ENCODE measurements at places on chromosomes 1 and 21.

DNA sequence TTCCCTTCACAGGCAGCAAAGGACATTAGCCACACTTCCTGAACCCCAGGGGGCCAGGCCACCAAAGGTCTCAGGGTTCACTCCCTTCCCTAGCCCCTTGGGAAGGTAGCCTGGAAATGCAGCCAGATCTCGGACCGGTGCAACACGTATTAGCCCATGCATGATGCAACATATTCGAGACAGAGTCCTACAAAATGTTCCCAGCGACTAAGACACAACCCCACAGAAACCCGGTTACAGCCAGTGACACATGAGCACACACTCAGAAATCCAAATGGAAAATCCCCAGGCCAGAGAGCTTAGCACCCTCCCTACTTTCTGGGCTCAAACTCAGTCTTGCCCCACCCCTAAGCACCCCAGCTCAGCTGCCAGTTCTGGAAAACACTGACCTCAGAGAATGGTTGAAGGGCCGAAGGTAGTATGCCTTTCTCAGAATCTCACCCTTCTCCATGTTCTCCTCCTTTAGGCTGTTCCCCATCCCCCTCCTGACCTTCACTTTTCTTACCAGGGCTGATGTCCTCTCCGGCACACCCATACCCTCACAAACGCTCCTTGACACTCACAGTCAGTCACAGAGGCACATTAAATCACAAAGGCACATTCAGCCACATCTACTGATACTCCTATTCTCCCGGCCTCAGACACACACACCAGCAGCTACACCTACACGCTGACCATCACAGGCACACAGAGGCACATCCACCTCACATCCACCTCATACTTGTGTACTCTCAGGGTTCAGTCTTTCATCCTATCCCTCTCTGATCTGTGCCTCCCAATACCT is at the start of gene TSPAN1:
TSPAN1 (plus strand) TSS at position 640 of the 784 bp plus-strand sequence. CDS start 6,021 bp downstream, outside the sequence.
- H3K27me3 ChIP-seq = no peaks in the 10 kb centered on the region
- H3K27ac ChIP-seq = peak within 1 kb of the TSS; percentile 73
- H3K4me1 ChIP-seq = peaks cover 47% of the 10 kb centered on the region

- no peaks in the 10 kb centered on the region for H3K27me3 ChIP-seq
- H3K27ac ChIP-seq = no peak overlapping the region
- no peak for DNase-seq
- H3K36me3 ChIP-seq = no peaks in the 10 kb centered on the region
Measured at GRCh38 chr21:42261829-42262200, 42.9 kb downstream of the ABCG1 start.

DNA sequence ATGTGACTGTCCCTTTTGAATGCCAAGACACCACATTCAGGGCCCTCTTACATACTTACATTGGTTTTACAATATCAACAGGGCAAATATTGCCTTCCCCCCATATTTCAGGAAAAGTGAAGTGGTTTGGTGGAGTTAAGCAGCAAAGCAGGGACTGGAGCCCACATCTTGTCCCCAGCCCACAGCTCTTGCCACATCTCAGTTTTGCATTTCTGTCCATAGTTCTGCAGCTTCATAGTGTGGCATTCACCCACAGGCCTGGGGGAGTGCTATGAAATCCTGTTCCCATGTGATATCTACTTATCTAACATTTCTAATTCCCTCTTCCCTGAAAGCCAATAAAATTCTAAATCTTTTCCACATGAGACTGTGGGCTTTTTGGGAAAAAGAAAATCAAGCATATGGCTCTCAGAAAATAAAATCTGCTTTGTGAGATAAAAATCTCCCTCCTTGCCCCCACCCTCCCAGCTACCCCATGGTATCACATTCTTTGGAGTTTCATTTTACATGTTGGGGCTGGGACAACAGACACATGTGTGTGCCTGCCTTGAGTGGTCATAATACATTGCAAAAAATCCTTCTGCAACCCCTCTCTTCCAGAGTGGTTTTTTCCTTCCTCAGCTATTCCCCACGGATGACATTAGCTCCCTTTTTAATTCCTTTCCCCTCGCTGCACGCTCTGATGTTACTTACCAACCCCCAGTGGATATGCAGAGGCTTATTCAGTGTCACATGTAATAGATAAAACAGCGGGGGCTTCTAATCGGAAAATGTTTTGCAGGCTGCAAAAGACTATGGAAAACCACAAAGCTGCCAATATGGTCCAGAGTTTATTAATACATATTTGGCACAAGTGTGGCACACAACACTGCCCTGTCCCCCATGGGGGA is 20.5 kb upstream of the CD2 start:
- no peaks in the 10 kb centered on the region for H3K4me1 ChIP-seq
- no peak for DNase-seq
- no peaks in the 10 kb centered on the region for H3K36me3 ChIP-seq
- no peak overlapping the region for H3K4me3 ChIP-seq

DNA sequence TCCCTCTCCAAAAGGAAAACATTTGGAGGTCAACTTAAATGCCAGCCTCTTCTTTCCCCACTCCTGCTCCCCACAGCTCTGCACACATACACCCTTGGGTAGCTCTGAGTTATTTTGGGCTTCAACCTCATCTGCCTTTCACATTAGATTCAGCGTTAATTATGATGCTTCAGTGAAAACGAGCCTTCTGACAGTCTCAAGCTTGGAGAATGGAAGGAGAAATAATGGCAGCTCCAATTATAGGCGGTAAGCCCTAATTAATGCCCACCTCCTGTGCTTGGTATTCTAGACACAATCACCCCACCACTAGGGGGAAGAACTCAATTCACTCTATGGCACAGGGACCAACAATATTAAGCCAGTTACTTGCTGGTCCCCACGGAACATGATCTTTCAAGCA is 397.9 kb downstream of the BRINP2 start:
- no peaks in the 10 kb centered on the region for H3K36me3 ChIP-seq
- H3K4me1 ChIP-seq = peaks cover 2% of the 10 kb centered on the region
- H3K27ac ChIP-seq = no peak overlapping the region
- DNase-seq = no peak
- no peak overlapping the region for H3K4me3 ChIP-seq

- peak overlapping the region; percentile 95 for H3K4me3 ChIP-seq
- DNase-seq = no peak
- peak overlapping the region; percentile 98 for H3K27ac ChIP-seq
- peaks cover 61% of the 10 kb centered on the region for H3K4me1 ChIP-seq
- no peaks in the 10 kb centered on the region for H3K36me3 ChIP-seq
Measured at GRCh38 chr1:26696654-26697430, 1.0 kb downstream of the ARID1A start.

DNA sequence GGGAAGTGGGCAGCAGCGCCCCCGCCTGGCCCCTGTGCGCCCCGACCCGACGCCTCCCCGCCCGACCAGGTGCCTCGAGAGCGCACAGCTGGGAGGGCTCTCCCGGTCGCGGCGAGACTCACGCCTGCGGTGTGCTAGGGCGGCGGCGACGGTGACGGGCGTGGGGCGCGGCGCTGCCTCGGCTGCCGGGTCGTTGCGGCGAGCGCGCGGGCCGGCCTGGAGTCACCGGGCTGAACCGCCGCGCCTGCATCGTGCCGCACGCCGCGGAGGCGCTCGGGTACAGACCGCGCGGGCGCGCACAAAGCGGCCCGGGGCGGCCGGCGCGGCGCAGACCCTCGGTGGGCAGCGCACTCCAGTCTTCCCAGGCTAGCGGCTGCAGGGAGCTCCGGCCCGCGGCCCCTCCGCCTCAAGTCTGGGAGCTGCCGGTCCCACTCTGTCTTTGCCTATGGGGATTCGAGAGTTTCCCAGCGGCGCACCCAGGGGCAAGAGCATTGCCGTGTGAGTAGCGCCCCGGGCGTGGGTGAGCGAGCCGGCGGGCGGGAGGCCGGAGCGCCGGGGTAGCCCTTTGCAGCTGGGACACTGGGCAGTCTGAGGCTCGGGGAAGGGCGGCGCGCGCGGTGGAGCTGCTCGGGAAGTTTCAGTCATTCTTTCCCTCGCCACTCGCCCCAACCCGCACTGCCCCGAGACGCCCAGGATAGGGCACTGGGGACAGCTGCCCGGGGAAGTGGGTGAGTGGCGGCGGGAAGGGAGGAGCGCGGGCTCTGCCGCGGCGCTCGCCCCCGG is at the start of gene SLC35F3:
SLC35F3 (plus strand) TSS at position 44 of the 783 bp plus-strand sequence.
- peak within 1 kb of the TSS; percentile 24 for H3K4me3 ChIP-seq
- no peaks in the 10 kb centered on the region for H3K27me3 ChIP-seq
- no peak within 1 kb of the TSS for H3K27ac ChIP-seq
- H3K4me1 ChIP-seq = no peaks in the 10 kb centered on the region
- no peaks in the 10 kb centered on the region for H3K36me3 ChIP-seq

DNA sequence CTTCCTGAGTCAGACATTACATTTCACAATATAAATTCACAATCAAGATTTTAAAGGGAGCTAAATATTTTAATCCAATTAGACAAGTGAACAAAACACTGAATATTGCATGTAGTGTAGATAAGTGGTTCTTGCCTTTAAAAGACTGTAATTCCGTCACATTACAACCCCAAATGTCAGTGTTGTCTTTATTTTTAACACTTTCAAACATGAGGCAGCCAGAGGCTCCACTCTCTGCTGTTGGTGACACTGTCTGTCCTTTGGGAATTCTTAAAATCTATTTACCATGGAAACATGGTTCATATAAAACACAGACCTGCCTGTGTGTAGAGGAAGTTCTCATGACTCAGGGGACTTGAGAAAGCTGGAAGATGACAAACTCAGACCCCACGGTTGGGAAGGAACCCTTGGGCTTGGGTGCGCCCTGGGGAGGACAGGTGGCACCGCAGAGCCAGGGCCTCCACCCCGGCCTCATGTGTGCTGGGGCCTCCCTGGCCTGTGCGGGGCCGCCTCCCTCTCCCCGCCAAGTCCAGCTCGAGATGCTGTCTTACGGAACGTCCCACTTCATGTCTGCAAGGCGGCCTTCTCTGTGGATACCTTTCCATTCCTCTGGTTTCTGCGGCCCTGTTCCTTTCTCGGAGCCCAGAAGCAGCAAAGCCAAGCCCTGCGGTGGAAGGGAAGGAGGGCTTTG is 239.0 kb downstream of the SDCCAG8 start:
- peak overlapping the region; percentile 76 for H3K27ac ChIP-seq
- no peaks in the 10 kb centered on the region for H3K27me3 ChIP-seq
- peaks cover 5% of the 10 kb centered on the region for H3K36me3 ChIP-seq
- DNase-seq = peak; percentile 71

Data from vagina (tissue), 2 donors.